Karpas-422 (cell line): ENCODE measurements at places on chromosomes 6 and 20. TPM values are rescaled to one million over a fixed set of nuclear protein-coding genes. Genes with fewer than 3 reads are reported as not detected.
A peak's percentile ranks its signal among the peaks of the same experiment; 100 is the strongest.

DNA sequence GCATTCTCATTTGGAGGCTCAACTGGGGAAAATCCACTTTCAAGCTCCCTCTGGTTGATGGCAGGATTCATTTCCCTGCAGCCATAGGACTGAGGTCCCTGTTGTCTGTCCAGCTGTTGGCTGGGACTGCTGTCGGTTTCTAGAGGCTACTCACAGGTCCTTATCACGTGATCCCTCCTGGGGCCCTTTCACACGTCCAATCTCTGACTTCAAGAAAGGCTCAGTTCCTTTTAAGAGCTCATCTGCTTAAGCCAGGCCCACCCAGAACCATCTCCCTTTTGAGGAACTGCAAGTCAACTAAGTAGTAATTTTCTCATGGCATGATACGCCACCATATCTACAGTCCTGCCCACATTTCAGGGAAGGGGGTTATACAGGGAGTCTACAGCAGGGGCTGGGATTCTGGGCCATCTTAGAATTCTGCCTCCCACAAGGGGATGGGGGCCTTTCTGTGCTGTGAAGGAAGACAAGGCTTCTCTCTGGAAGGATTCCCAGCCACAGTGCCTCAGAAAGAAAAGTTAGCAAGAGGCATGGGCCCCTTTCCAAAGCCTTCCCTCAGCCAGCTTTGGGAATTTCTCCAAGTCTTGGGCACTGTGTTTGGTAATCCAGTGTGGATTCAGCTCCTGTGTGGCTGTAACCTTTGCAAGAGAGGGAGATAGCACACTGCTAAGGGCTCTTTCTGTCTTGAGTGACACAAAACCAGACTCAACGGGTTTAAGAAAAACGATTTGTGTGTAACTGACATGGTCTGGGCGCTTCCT lies 66.4 kb downstream of the CTCFL start:
- H3K4me3 ChIP-seq = no peak overlapping the region
- peak; percentile 59 for DNase-seq
- peaks cover 20% of the 10 kb centered on the region for H3K4me1 ChIP-seq

Gene EYA4
- total RNA-seq = not detected in 2 replicates

Gene KCNK16
- total RNA-seq = not detected in 2 replicates

Gene BMP6
- total RNA-seq = 0.07 TPM in 1 of 2 replicates, not detected in the other

- peaks cover 54% of the 10 kb centered on the region for H3K4me1 ChIP-seq
- no peak overlapping the region for H3K27ac ChIP-seq
- DNase-seq = peak; percentile 52
- no peaks in the 10 kb centered on the region for H3K27me3 ChIP-seq
These were observed 99.5 kb downstream of the POPDC3 start for GRCh38 chr6:105080279-105080678.

- no peak overlapping the region for H3K27ac ChIP-seq
- DNase-seq = peak; percentile 80
- H3K4me3 ChIP-seq = no peak overlapping the region
- no peaks in the 10 kb centered on the region for H3K36me3 ChIP-seq
- H3K27me3 ChIP-seq = no peaks in the 10 kb centered on the region
- no peaks in the 10 kb centered on the region for H3K4me1 ChIP-seq
These were observed 90.5 kb downstream of the SYNJ2 start for GRCh38 chr6:158072083-158072721.

- no peaks in the 10 kb centered on the region for H3K36me3 ChIP-seq
- no peak for DNase-seq
- no peak overlapping the region for H3K27ac ChIP-seq
These were observed 35.7 kb downstream of the ITPR3 start for GRCh38 chr6:33656844-33657243.

GRCh38 chr6:139679516-139680179 lies 305.2 kb upstream of the CITED2 start:
- no peak overlapping the region for H3K27ac ChIP-seq
- H3K36me3 ChIP-seq = no peaks in the 10 kb centered on the region
- H3K4me3 ChIP-seq = no peak overlapping the region
- DNase-seq = no peak
- no peaks in the 10 kb centered on the region for H3K27me3 ChIP-seq
- H3K4me1 ChIP-seq = no peaks in the 10 kb centered on the region

DNA sequence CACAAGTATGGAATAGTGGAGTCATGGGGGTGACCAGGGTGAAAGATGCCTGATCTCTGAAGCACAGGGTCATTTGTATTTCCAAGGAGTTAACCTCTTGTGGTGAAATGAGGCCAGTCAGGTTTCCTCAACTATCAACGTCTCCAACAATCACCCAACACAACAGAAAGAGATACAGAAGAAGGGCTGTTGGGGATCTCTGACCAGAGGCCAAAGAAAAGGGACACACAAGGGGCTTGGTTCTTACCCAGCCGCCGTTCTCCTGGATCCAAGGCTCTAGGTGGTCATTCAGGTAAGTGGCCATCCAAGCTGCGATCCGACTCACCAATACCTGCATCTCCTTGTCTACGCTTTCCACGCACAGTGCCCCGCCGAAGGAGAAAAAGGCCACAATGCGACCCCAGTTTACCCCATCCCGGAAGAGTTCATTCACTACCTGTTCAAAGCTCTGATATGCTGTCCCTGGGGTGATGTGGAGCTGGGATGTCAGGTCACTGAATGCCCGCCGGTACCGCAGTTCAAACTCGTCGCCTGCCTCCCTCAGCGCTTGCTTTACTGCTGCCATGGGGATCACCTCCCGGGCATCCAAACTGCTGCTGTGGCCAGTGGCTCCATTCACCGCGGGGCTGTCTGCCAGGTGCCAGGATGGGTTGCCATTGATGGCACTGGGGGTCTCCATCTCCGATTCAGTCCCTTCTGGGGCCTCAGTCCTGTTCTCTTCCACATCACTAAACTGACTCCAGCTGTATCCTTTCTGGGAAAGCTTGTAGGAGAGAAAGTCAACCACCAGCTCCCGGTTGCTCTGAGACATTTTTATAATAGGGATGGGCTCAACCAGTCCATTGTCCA lies 1.0 kb downstream of the BCL2L1 start:
- H3K4me3 ChIP-seq = peak overlapping the region; percentile 86
- peaks cover 56% of the 10 kb centered on the region for H3K4me1 ChIP-seq
- peaks cover 15% of the 10 kb centered on the region for H3K36me3 ChIP-seq
- peak; percentile 45 for DNase-seq

GRCh38 chr6:21359926-21360325 lies 233.6 kb upstream of the SOX4 start:
- no peak overlapping the region for H3K4me3 ChIP-seq
- H3K27ac ChIP-seq = no peak overlapping the region
- no peak for DNase-seq
- no peaks in the 10 kb centered on the region for H3K36me3 ChIP-seq

- no peak overlapping the region for H3K27ac ChIP-seq
- DNase-seq = no peak
- H3K27me3 ChIP-seq = no peaks in the 10 kb centered on the region
- H3K4me3 ChIP-seq = no peak overlapping the region
- H3K4me1 ChIP-seq = no peaks in the 10 kb centered on the region
These were observed 751.3 kb upstream of the ADGRB3 start for GRCh38 chr6:67883500-67884366.

Gene TMEM244
- not detected in 2 replicates for total RNA-seq

Gene MEI4
- total RNA-seq = not detected in 2 replicates

Gene GJA1
- total RNA-seq = not detected in 2 replicates

Gene RIMS1
- total RNA-seq = 0.04 TPM in 1 of 2 replicates, not detected in the other

Gene MAP1LC3A
- 12.4 and 13.8 TPM in 2 replicates for total RNA-seq

Gene SFT2D1
- 71.6 and 119 TPM in 2 replicates for total RNA-seq

Gene RBM24
- total RNA-seq = not detected in 2 replicates

DNA sequence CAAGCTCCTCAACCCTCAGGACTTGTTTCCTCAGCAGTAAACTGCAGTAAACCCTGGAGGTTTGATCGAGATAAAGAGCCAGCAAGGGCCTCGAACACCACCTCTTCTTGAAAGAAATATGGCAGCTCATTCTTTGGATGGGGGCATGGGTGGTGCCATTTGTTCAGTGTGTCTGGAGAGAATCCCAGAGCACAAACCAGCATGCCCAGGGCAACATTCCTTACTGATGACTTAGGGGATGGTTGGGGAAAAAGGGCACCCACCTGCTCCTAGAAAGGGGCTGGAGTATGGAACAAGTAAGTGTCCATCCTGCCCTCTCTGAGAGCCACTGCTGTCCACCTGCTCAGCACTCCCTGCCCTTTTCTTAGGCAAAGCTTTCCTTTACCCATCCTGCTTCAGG lies 31.3 kb upstream of the ZFAND3 start:
- peaks cover 6% of the 10 kb centered on the region; the same call in 1 of the 2 replicates for H3K4me1 ChIP-seq
- no peak overlapping the region for H3K27ac ChIP-seq
- H3K27me3 ChIP-seq = no peaks in the 10 kb centered on the region
- DNase-seq = no peak
- H3K36me3 ChIP-seq = no peaks in the 10 kb centered on the region
- H3K4me3 ChIP-seq = no peak overlapping the region

Gene ANKRD6
- not detected in 2 replicates for total RNA-seq

- no peaks in the 10 kb centered on the region for H3K27me3 ChIP-seq
- H3K36me3 ChIP-seq = no peaks in the 10 kb centered on the region
- no peaks in the 10 kb centered on the region for H3K4me1 ChIP-seq
These were observed 247.3 kb upstream of the PDE10A start for GRCh38 chr6:165910184-165910966.

DNA sequence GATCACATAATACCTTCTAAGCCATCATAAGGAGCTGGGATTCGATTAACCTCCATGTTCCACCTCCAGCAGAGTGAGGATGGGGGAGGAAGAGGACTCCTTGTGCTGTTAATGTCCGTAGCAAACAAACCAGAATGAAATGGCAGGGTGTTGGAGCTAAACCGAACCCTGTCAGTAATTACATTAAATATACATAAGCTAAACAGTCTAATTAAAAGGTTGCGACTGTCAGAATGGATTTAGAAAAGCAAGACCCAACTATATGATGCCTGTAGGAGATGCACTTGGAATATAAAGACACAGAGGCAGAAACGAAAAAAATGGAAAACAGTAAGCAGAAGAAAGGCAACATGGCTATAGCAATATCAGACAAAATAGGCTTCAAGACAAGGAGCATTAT lies 13.2 kb downstream of the PREX1 start:
- no peaks in the 10 kb centered on the region for H3K4me1 ChIP-seq
- no peaks in the 10 kb centered on the region for H3K36me3 ChIP-seq
- H3K27ac ChIP-seq = no peak overlapping the region
- H3K27me3 ChIP-seq = no peaks in the 10 kb centered on the region
- no peak for DNase-seq

DNA sequence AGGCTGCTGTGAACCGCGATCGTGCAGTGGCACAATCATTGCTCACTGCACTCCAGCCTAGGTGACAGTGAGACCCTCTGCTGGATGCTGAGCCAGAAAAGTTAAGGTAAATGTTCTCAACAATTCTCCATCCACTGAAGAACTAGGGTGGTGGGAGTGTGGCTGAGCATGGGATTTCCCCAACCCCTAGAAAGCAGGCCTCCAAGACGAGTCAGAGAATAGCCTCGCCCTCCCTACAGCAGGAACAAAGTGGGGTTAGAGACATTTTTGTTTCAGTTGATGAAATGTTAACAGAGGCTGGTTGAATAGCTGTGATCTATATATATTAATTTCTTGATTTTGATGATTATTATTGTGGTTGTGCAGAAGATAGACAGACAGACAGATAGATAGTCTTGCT lies 6.1 kb upstream of the ALDH8A1 start:
- H3K4me1 ChIP-seq = no peaks in the 10 kb centered on the region
- H3K27ac ChIP-seq = no peak overlapping the region
- DNase-seq = no peak
- H3K4me3 ChIP-seq = no peak overlapping the region

DNA sequence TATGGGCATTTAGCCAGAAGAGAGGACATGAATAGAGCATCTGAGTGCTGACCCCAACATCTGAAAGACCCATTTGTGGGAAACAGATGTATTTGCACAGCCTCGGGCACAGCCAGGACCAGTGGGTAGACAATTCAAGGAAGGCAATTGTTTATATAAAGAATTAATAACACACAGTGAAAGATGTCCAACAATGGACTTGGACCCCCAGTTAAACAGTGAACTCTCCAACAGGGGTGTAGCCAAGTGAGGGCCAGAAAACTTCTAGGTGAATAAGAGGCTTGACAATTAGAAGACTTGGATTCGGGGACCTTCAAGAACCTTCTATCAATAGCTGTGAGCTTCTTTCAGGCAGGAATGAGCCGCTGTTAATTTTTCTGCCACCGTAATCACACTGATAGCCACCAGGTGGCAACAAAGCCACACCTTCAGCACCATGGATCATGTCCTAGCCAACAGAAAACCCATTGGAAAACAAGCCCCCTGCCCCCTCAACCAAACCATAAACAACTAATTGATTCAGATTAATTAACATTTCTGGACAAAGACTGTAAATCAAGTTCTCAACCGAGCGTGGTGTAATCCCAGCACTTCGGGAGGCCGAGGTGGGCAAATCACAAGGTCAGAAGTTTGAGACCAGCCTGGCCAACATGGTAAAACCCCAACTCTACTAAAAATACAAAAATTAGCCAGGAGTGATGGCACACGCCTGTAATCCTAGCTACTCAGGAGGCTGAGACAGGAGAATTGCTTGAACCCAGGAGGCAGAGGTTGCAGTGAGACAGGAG lies 8.8 kb upstream of the SRSF6 start:
- H3K27me3 ChIP-seq = no peaks in the 10 kb centered on the region
- no peak overlapping the region for H3K4me3 ChIP-seq
- H3K27ac ChIP-seq = no peak overlapping the region
- DNase-seq = peak; percentile 73
- H3K36me3 ChIP-seq = no peaks in the 10 kb centered on the region

Gene FILIP1
- 0.15 TPM in 1 of 2 replicates, not detected in the other for total RNA-seq

DNA sequence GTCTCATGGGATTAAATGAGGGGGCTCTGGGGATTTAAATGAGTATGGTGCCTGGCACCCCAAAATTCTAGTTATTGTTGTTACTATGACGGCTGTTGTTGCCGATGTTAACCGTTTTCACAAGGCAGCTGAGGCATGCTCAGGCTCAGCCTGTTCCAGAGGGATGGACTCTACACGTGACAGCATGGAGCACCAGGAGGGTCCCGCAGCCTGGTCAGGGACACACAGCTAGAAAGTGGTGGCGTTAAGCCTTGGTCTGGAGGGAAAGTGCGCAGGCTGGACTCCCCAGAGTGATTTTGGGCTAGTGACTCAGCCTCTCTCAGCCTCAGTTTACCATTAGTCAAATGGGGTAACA lies 7.0 kb downstream of the FAM110A start:
- H3K36me3 ChIP-seq = no peaks in the 10 kb centered on the region
- H3K27me3 ChIP-seq = 0 out of 2 replicates have a peak, but pooled peaks cover 1% of the 10 kb centered on the region
- no peak overlapping the region for H3K27ac ChIP-seq
- peaks cover 9% of the 10 kb centered on the region for H3K4me1 ChIP-seq
- no peak for DNase-seq

DNA sequence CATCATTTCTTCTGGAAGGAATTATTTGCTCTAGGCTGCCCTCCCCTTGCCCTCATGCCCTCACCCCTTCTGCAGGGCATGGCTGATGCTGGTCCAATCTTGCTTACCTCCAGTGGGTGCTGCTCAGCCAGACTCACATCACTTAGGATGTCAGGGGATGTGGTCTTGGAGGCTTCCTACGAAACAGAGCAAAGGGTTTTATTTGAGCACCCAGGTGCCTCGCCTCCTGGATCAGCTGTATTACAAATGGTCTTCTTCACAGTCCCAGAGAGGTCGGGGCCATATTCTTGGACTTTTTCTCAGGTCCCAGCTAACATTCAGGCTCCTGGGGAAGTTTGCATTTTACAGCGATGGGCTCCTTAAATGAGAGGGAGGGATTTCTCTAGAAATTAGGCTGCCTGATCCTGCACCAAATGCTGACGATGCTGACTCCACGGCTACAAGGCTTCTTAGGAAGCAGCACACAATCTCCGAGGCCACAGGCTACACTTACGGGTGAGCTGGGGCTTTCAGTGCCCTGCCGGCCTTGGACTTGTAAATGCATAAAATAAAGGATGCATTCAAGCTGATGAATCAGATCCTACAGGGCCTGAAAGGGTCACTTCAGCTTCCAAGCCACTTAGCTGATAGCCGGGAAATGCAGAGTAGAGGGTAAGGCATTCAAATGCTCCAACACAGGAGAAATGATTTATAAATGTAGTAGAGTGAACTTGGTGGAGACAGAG lies 159.8 kb upstream of the ECI2 start:
- H3K27me3 ChIP-seq = no peaks in the 10 kb centered on the region
- no peak overlapping the region for H3K27ac ChIP-seq
- no peak overlapping the region for H3K4me3 ChIP-seq
- DNase-seq = no peak

Gene CARMIL1
- total RNA-seq = 0.04 TPM in 1 of 2 replicates, not detected in the other
